Activated naive CD4-positive, alpha-beta T cell (primary cell): ENCODE measurements at places on chromosomes 16 and 17.

GRCh38 chr16:6068063-6068462 is 970.5 kb upstream of the EEF2KMT start:
- no peak for DNase-seq

DNA sequence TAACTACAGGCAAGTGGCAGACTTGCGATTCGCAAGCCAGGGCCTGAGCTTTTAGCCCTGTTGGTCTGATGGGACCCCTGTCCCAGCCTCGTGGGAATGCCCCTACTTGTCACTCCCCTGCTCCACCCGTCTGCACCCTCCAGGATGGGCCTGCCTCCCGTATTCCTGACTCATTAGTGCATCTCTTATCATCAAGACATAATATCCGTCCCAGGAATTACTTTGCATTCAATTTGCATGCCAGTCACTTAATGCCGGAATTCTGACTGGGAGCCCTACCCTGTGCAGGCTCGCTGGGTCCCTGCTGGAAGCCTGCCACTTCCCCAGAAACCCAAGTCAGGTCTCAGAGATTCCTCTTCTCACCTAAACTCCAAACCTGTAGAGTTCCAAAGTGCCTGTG is 3.3 kb downstream of the PRSS53 start:
- no peak for DNase-seq

DNA sequence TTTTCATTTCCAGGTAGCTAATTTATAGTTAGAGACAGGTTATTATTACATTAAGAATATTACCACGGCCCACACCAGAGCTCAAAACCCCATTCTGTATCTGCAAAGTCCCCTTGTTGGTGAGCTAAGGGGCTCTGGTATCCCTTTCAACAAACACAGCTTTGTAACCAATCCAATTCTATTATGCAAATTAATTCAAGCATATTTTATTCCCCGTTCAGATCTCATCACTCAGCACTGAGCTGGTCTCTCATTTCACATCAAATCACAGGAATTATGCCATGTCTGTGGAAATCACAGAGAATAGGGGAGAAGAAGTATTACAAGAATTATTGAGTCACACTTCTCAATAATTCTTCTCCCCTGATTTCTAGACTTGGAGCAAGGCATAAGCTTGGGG is 111.7 kb downstream of the CDH11 start:
- DNase-seq, result no peak

DNA sequence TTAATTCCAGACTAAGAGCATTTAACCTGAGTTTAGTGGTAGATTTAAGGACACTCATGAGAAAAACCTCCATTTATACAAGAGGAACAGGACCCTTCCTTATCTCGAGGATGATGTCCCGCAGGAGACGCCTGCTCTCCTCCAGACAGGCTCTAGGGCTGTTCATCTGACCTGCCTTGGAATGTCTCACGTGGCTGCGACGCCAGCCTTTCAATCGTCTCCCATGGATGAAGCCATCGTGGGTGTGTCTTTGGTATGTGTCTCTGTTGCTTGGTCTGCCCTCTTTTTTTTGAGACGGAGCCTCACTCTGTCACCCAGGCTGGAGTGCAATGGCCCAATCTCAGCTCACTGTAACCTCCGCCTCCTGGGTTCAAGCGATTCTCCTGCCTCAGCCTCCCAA is 16.5 kb downstream of the CHMP6 start:
- DNase-seq, result no peak

- DNase-seq, result no peak
These were observed 144.1 kb upstream of the KCNJ18 start for GRCh38 chr17:21548236-21548635.

GRCh38 chr17:9931144-9931741 is 26.2 kb upstream of the RCVRN start:
- DNase-seq, result no peak

GRCh38 chr16:50360779-50361178 is 8.0 kb downstream of the BRD7 start:
- DNase-seq, result no peak

GRCh38 chr17:1843947-1844346 is 14.1 kb downstream of the RPA1 start:
- no peak for DNase-seq

DNA sequence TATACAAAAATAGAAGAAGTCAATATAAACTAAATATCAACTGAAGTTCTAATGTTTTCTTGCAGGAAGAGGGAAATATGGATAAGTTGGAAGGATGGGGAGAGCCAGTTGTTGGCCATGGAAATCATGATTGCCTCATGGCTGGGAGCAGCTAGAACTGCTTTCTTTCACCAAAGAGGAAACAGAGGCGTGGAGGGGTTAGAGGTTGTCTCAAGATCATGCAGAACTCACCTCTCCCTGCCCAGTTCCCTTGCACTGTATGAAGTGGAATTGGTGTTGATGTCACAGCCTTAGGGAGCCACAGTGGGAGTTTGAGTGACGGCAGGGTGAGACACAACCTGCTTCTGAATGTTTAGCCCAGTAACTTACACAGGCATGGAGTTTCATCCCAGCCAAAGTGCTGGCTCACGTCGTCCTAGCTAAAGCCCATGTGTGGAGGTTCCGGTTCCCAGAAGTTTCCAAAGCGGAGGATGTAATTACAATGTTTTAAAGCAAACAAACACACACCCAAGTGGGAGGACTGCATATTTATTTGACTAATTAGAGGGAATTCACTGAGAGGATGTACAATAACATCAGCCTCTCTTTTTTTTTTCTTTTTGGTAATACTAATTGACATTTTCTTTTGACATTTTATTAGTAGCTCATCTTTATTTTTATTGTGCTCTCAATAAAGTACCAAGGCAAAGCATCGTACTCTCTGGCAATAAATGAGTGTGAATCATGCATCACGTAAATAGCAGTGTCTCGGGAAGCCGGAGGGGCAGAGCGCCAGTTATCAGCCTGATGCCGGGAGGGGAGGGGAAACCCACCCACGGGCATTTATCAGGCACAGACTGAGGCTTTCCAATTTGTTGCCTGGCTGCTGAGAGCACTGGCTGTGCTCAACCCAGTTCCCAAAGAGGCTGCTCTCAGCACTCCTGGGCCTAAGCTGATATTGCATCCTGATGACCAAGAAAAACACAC is 118.7 kb upstream of the CDH5 start:
- no peak for DNase-seq

DNA sequence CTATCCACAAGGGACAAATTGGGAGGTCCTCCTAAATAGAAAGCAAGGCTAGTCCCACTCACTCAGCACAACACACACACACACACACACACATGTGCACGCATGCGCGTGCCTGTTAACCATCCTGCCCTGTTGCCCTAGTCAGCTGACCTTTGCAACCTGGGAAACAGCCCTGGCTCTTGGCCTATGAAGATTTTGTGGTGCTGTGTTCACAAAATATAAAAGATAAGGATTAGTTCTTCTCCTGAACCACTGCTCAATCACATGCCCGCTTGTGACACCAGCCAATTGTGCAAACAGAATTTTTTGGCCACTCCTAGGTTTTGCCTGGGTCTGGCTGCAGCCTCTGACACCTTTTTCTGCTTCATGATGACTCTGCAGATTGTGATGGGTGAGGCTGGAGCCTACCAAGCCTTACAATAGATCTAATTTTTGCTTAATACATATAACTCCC is 3.3 kb upstream of the CES1 start:
- no peak for DNase-seq

DNA sequence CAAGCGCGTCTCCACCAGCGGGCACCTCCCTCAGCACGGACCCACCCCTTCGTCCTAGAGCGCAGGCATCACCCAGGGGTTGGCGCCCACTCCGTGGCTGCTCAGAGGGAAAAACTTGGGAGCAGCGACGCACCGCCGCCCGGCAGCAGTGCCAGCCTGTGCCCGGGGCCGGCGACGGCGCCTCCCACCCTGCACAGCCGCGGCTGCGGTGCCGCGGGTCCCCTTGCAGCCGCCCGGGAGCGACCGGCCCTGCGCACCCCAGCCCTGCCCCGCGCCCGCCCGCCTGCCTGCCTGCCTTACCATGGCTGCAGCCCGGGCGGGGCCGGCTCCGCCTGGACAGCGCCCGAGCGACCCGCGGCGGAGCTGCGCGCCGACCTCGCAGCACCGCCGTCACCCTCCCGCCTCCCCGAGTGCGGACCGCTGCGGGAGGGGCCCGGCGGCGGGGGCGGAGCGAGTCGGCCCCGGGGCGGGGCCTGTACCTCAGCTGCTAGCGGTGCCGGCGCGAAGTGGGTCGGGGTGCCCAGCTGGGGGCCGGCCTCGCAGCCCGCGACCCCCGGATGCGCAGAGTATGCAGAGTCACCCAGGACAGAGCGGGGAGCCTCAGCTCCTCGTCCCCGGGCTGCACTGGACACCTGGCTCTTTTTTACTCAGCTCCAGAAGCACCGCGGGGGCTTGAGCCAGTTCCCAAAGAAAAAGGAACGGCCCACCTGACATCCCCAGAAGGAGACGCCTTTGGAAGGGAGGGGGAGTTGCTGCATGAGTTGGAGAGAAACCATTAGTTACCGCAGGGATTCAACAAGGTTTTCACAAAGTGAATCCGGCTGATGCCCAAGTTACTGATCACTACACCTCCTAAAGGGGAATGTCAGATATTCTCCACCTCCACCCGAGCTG is 17.5 kb upstream of the MTMR4 start:
- DNase-seq, result peak; percentile 16

DNA sequence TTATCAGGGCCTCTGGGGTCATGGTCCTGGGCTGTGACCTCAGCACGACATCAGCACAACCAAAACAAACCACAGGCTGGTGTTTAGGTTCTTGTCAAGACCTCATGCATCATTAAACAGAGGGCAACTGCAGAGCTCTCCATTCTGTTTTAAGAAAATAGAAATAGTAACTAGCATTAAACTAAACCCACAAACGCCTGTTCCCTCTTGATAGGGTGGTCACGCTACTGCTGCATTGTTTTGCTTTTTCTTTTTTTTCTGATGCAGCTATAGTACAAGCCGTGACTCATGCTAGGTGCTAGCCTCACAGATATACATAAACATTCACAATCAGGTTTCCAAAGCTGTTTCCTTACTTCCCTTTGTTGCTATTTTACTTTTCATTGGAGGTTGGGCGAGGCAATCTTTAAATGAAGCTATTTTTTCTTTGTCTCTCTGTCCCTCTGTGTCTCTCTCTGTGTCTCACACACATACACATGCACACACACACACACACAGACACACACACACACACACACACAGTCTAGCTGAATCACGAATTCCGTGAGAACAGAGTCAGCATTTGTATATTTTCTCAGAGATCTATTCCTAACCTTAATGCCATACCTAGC is 310.3 kb downstream of the CDH13 start:
- no peak for DNase-seq
